NCI-H146 (cell line): ENCODE measurements at places on chromosomes 1 and 21.
A peak's percentile ranks its signal among the peaks of the same experiment; 100 is the strongest.

DNA sequence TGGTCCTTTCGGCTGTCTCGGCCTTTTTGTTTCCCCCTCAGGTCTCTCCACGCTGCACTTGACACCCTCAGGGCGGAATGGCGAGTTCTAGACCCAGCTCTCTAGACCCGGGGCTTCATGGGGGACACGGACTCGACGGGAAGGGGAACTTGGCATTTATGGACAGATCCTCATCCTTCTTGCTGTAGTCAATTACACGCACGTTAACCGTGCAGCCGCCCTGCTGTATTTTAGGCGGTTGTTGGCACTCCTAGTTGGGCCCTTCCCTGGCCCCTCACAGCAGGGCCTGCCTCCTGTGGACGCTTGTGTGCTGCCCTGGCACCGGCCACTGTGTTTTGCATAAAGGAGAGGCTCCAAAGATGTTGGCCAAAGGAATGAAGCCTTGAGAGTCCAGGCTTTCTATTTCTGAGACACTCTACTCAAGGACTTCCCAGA is 558 bp upstream of the BTG3 start:
- DNase-seq, result peak; percentile 29

GRCh38 chr1:231971397-231972110 is 345.0 kb downstream of the DISC1 start:
- no peak for DNase-seq

DNA sequence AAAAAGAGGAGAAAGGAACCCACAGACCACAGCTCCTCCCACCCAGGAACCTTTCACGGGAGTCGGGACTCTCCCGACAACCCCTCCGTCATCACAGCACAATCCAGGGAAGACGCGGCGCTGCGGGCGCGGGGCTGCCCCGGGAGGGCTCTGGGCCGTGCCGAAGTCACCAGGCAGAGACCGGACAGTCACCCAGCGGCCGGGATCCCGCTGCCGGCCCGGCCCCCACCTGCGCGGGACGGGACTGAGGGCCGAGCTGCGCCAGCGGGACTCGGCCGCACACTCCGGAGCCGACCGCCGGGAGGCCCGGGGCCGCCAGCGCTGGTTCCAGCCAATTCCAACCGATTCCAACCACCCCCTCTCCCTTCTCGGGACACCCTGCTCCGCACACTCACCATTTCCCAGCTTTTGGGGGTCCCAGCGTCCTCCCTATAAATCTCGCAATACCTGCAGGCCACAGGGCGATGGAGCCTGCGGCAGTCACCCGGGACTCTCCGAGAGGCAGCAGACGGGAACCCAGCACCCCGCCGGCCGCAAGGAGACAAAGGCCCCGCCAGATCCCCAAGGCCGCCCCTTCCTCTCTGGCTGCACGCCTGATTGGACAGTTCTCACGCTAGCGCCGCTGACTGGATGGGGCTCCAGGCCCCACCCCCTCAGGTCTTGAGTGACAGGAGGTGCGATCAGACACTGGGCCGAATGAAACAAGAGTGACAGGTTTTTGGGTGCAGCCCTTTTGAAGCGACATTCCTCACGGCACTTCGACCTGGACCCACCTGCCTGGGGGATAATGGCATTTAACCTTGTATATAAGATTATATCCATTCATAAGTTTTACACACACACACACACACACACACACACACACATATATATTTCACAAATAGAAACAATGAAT is at the start of gene ZNF695:
ZNF695 (minus strand) TSS at position 547 of the 895 bp plus-strand sequence; CDS start at position 398, 149 bp downstream.
- no peak for DNase-seq

GRCh38 chr1:33548319-33548718 is 75.9 kb downstream of the ZSCAN20 start:
- DNase-seq, result no peak

DNA sequence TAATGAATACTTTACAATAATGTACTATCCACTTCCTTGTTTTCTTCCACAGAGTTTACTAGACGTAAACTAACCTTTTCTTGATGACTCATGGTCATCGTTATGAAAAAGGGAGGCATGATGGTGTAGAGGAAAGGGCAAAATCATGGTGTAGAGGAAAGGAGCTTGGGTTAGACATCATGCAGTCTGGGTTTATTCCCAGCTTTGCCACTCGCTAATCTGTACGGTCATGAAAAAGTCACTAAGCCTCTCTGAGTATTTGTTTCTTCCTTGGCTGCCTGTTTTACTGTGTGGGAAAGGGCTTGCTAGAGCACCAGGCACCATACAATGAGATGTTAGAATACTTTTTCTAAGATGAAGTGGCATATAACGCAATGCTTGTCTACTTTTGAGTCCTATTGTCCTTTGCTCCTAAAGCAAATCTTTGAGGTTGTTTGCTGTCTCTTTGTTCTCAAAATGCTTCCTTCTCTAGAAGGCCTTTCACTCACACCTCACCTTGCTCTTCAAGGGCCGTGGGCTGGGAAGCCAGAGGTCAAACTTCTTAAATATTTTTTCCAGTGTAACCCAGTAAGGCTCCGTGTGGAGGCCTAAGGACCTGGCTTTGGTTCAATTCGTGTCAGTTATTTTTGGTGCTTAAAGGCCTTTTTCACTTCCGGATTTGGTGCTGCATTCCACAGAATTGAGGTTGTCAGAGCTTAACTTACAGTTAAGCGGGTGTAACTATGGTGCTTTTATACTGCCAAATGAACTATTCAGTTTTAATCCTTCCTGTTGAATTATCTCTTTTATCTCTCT is 9.9 kb upstream of the ETV3 start:
- no peak for DNase-seq
